GM06990 (cell line): ENCODE measurements at places on chromosomes 3 and 15.

DNA sequence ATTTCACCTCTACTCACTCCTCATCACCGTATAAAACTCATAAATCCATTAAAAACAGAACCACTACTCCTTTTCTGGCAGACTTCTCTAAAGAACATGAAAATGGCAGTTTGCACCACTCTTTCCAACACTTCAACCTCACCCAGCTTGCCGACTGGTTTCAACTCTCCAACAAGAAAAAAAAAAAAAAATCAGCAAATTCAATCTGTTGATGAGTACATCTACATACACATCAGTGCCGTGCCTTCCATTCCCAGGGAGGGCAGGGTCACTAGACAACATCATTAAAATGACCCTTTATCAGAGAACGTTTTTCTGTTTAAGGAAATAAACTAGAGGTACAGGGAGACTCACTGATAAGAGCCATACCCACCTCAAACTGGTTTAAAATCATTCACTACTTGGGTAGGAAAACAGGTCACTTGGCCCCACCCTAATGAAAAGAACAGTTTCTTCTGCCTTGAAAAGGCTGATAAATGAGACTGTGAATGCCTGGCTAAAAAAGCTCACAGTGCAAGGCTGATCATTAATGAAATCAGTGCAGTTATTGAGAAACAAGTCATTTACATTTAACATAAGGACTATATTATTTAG, 6.0 kb downstream of the ANXA2 start:
- DNase-seq: no peak

DNA sequence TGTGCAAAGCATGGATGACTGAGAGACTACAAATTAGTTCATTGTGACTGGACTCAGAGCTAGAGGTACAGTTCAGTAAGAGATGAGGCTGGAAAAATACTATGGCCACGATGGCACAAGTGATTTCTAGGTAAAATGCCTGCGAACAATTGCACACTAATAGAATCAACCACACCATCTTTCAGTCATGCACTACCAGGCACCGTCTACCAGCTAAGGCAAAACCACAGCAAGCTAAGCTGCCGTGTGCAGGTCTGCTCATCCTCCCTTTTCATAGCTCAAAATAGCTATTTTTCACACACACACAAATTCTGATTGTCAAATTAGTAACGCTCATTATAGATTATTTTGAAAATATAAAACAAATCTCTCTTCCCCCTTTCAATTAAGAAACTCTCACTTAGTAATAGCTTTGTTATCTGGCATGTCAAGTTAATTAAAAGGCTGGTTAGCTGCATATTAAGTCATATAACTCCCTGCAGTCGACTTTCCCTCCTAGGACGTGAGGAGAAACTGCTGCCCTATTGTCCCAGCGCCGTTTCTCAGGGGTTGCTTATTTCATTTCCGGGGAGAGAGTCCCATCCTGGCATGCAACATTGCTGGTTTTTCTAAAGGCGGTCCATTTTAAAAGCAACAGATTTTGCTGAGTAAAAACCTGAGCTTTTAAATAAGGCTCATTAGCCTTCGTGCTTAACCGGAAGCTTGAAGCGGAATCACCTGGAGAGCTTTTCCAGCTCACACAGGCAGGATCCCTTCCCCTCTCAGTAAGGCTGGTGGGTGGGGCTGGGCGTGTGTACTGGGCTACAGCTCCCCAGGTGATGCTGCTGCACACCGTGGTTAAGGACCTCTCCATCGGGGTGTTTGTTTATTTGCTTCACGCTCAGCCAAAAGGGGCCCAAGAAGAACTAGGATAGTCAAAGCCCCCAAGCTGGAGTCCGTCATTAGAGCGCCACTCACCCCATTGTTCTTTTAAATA, 16.9 kb upstream of the MEX3B start:
- DNase-seq: no peak

DNA sequence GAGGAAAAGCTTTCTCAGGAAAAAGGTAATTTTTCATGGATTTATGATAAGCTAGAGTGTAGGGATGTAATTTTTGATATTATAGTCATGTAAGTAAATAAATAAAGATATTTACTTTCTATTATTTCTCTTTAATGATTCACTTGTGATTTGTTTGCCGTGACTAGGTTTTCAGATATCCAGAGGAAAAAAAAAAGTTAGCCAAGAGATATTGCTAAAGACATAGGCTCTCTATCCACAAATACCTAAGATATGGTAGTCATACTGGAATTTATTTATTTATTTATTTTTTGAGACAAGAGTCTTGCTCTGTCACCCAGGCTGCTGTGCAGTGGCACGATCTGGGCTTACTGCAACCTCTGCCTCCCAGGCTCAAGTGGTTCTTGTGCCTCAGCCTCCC, 59.9 kb downstream of the AP4E1 start:
- no peak for DNase-seq

- DNase-seq: no peak
Observed at GRCh38 chr3:72255791-72256559, 471.0 kb upstream of the PROK2 start.

DNA sequence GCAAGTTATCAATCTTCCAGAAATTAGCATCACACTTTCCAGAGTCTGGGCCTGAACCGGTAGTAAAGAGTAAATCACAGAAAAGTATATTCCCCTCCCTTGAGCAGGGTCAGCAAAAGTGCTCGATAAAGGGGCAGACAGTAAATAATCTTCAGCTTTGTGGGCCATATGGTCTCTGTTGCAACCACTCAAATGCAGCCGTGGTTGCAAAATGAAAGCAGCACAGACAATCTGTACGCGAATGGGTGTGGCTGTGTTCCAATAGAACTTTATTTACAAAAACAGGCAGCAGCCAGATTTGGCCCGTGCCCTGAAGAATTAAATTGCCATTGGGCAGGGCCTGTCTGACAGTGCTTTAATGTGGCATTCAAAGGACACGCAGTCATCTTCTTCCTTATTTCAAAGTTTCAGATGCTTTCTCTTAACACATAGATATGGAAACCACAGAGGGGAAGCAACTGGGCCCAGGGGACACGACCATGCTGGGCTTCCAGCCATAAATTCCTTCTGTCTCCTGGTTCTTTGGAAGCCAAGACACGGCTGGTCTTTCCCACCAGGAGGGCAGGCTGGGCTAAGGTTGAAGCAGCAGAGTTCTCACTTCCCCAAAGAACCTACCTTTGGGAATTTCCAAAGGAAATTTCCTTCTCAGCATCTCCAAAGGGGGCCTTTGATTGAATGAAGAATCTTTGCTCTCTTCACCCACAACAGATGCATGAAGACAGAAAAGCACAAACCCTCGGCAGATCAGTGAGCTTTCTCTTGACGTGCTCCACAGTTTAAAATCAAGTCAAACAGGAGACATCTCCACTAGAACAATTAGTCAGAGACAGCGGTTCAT, 489.8 kb upstream of the PROK2 start:
- no peak for DNase-seq

DNA sequence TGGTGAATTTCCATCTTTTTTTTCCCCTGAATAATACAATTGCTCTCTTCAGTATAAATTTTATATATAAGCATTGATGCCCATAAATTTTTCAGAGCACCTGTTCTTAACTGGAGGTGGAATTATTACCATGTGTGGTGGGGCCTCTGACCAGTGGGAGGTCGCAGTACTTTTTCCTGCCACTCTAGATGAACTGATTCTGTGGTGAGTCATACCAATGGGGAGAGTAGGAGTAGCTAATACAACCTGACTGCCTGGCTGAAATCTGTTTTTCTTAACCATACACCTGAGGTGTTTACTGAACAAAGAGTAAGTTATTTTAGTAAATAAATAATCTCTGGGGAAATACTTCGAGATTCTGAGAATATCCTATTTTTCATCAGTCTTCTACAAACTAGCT, 67.2 kb downstream of the UNC13C start:
- DNase-seq: no peak

DNA sequence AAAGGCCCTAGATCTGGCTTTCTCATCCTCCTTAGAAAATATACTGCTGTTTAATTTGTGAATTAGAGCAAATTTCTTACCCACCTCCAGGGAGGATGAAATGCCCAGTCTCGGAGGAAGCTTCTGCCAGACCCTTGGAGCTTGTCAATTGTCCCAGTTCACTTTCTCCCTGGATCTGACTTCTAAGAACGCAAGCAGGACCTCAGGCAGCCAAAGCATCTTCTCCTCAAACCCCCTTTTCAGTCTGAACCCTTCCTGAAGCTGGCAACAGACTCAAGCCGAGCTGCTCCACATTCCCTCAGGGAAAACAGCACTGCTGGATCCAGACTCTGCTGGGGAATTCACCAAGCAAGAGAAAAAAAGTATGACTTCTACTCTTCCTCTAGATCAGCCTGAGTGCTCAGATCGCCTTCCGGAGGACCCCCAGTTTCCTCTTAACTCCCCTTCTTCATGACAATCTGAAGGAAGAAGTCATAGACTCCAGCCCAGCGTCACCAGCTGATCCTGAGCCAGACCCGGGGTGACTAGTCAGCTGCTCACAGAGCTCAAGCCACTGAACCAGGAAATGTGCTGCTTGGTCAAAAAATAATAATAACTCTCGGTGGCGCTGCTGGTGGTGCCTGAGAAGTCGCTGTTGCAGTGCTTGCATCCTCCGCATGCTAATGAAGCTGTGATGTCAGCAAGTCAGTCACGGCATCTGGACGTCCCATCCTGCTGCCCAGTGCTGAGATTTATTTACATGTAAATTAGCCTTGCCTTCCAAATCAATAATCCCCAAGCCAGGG, at the start of gene PRICKLE2:
Gene PRICKLE2, minus strand, starts transcription at position 641 of the 785 bp plus-strand sequence. CDS start 26,539 bp downstream, outside the sequence.
- DNase-seq: peak; percentile 48

DNA sequence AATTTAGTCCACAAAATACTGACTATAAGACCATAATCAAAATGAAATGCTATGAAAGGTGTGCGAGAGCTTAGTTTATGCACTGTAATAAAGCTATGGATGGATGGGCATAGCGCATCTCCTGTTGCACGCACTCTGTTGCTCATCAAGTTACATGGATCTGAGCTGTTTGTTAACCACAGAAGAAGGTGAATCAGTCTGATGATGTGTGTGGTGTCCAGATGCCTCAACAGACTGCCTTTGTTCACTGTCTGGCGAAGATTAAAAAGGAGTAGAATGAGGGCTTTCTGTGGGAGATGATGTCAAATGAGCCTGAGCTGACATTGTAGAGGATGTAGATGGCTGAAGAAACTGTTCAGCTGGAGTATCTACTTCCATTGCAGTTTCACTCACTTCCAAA, 36.1 kb downstream of the NSMCE3 start:
- DNase-seq: no peak

DNA sequence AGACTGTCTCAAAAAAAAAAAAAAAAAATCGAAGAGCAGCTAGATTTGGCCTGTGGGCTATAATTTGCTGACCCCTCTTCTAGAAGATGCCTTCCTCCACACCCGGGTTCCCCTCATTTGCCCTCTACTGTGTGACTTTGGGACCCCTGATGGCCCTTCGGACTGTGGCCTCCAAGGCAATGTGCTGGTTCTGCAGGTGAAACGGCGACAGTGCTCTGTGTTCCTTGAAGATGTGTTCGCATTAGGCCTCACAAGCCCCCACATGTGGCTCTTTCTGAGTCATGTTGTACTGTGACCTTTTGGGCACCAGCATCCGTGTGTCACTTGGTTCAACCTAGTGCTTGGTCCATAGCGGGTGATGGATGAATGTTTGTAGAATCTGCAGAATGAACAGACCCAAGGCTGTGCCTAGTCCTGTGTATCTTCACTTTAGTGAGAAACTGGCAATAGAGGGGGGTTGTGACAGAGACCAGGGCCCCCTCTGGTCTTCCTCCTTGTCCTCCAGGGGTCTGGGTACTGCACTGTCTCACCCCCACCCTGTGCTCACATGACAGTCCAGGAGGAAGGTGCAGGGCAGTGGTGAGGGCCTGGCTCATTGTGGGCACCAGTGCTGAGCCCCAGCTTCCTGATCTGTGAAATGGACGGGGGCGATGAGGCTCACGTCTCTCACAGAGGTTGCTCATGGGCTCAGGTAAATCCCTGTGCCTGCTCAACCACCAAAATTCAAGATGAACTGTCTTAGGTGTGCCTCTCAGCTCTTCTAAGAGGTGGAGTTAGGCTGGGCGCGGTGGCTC, 22.7 kb downstream of the GOLGA6L2 start:
- no peak for DNase-seq

- DNase-seq: no peak
Observed at GRCh38 chr3:183572935-183573334, 17.4 kb upstream of the KLHL6 start.

- peak; percentile 33 for DNase-seq
Observed at GRCh38 chr3:195204360-195205163, 66.4 kb downstream of the XXYLT1 start.
